Mesothelial cell of epicardium (in vitro differentiated cells): ENCODE measurements at places on chromosomes 2 and 18. TPM values are rescaled to one million over a fixed set of nuclear protein-coding genes. Genes with fewer than 3 reads are reported as not detected.

GRCh38 chr2:17717666-17718065 is 35.9 kb downstream of the SMC6 start:
- H3K4me3 ChIP-seq: no peak overlapping the region
- peaks cover 27% of the 10 kb centered on the region for H3K36me3 ChIP-seq
- no peak overlapping the region for H3K27ac ChIP-seq
- peaks cover 8% of the 10 kb centered on the region for H3K4me1 ChIP-seq

DNA sequence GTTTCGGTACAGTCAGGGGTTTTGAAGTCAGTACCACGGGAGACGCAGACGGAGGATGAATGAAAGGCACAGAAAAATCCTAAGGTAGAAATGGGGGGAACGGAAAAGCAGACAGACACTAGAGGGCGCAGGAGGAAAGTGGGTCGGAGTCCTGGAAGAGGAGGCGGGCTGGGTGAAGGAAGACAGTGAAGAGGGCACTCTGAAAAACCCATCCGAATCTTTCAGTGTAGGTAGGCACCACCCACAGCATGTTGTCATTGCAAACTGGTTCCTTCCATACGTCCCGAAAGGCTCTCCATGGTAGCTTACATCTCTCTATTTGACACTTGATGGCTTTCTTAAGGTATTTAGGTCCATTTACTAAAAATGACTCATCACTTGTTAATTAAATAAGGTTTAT is 18.5 kb upstream of the ZNF236 start:
- no peaks in the 10 kb centered on the region for H3K4me1 ChIP-seq
- peaks cover 7% of the 10 kb centered on the region for H3K36me3 ChIP-seq
- H3K27ac ChIP-seq: no peak overlapping the region
- no peak for DNase-seq

DNA sequence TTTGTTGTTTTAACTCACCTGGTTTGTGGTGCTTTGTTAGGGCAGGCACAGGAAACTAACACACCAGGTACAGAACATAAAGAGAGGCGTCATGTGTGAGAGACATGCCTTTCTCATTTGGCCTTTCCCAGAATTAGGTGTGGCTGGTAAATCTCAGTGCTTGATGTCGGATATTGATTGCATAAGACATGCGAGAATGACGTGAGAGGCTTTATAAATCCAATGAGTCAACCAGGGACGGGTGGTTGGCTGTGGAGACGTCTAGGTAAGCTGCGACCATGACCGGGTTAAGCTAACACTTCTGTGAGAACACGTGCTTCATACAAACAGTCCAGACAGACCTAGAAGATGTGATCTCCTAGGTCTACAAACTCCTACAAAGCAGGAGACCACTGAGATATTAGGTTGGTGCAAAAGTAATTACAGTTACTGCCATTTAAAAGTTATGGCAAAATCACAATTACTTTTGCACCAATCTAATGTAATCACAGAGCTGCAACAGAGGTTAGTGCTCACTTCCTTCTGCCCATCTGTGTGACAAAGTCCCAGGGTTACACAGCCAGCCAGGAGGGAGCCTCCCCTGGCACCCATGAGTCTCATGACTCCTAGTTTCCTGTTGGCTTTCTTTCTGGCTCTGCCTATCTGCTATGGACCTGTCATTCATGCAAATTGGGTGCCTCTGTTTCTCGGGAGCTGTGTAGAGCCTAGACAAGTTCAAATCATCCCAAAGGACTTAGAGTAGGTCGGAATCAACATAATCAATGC is 98.9 kb upstream of the ATP8B1 start:
- no peak overlapping the region for H3K27ac ChIP-seq
- H3K36me3 ChIP-seq: no peaks in the 10 kb centered on the region
- no peak for DNase-seq
- H3K27me3 ChIP-seq: peaks cover 14% of the 10 kb centered on the region
- no peaks in the 10 kb centered on the region for H3K4me1 ChIP-seq
- no peak overlapping the region for H3K4me3 ChIP-seq

The UNC50 gene
- total RNA-seq: 43.9 to 45.0 TPM (median 44.6 TPM) in 3 replicates

- H3K27ac ChIP-seq: no peak overlapping the region
- no peak overlapping the region for H3K4me3 ChIP-seq
- H3K36me3 ChIP-seq: peaks cover 29% of the 10 kb centered on the region
- DNase-seq: no peak
These were observed 42.3 kb downstream of the NOL10 start for GRCh38 chr2:10647441-10647840.

The DOK6 gene
- total RNA-seq: 3.9 to 5.1 TPM (median 4.9 TPM) in 3 replicates

DNA sequence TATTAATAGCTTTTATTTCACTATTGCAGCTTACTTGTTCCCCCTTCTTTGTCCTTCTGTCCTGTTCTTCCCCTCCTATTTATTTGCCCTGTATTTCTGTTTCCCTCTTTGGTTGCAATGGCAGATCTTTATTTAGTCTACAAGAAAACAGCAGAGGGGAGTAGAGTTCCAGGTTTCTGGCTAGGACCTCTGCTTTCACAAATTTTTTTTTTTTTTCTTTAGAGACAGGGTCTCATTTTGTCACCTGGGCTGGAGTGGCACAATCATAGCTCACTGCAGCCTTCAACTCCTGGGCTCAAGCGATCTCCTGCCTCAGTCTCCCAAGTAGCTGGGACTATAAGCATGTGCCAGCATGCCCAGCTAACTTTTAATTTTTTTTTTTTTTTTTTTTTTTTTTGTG is 188.1 kb upstream of the SPRED2 start:
- no peak for DNase-seq
- no peak overlapping the region for H3K27ac ChIP-seq
- H3K36me3 ChIP-seq: no peaks in the 10 kb centered on the region
- peaks cover 35% of the 10 kb centered on the region for H3K4me1 ChIP-seq
- H3K27me3 ChIP-seq: no peaks in the 10 kb centered on the region

The IL1RL1 gene
- 0.09 to 0.18 TPM in 2 of 3 replicates, not detected in the other for total RNA-seq

The SLC19A3 gene
- total RNA-seq: 11.3 to 11.9 TPM (median 11.4 TPM) in 3 replicates

- H3K4me3 ChIP-seq: no peak overlapping the region
- no peak for DNase-seq
- H3K36me3 ChIP-seq: no peaks in the 10 kb centered on the region
- H3K4me1 ChIP-seq: peaks cover 14% of the 10 kb centered on the region
These were observed 14.6 kb upstream of the NT5C1B start for GRCh38 chr2:18603854-18604530.

DNA sequence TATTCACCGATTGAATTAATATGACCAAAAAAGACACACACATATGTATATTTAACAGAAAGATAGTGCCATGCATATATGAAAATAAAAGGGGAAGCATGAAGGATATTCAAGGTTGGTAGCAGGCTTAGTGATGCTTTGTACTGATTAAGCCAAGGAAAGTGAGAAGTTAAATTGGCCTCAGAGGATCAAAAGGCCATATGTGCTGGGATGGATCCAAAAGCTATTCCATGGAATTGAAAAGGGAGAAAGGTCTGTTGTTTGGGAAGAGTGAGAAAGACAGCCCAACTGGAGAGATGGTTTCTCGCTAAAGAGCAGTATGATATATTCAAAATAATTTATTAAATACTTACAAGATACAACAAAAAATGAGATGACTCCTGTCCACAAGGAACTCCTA is 65.9 kb downstream of the INSIG2 start:
- H3K27ac ChIP-seq: no peak overlapping the region
- H3K36me3 ChIP-seq: no peaks in the 10 kb centered on the region
- H3K4me1 ChIP-seq: no peaks in the 10 kb centered on the region
- no peak for DNase-seq
